ENCODE measurements at places on chromosomes 11 and 22. TPM values are rescaled to one million over a fixed set of nuclear protein-coding genes. Genes with fewer than 3 reads are reported as not detected.

Gene INS
- not detected for total RNA-seq

GRCh38 chr11:22707119-22707899 lies 40.9 kb downstream of the GAS2 start:
- H3K4me3 ChIP-seq: no peak overlapping the region
- H3K27ac ChIP-seq: peak overlapping the region; percentile 11
- no peaks in the 10 kb centered on the region for H3K27me3 ChIP-seq
- no peak for DNase-seq
- peaks cover 3% of the 10 kb centered on the region for H3K36me3 ChIP-seq

Gene OR8A1
- total RNA-seq: not detected

- DNase-seq: no peak
- peaks cover 17% of the 10 kb centered on the region for H3K4me1 ChIP-seq
- peaks cover 32% of the 10 kb centered on the region for H3K27me3 ChIP-seq
- H3K4me3 ChIP-seq: no peak overlapping the region
Measured at GRCh38 chr22:39833610-39834009, 60.0 kb downstream of the ENTHD1 start.

Gene C11orf21
- total RNA-seq: 13.6 TPM

DNA sequence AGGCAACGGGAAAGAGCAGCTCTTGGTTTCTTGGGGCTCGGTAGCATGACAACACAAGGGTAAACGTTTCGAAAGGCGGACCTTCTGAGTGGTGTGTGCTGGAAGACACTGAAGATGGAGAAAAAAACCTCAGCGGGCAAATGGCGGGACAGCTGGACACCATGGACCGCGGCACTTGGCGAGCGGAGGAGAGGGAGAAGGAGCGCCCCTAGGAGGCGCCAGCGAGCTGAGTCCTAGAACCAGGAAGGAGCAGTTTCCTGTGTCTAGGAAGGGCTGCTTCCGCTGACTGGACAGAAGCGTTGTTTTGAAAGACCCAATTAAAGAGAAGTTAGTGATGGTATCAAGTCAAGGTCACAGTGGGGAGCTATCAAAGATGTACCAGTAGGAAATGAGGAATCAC lies 44.0 kb upstream of the OPCML start:
- no peaks in the 10 kb centered on the region for H3K4me1 ChIP-seq
- peak overlapping the region; percentile 41 for H3K4me3 ChIP-seq
- H3K36me3 ChIP-seq: no peaks in the 10 kb centered on the region
- H3K27ac ChIP-seq: no peak overlapping the region
- peak; percentile 2 for DNase-seq

- no peak overlapping the region for H3K27ac ChIP-seq
- DNase-seq: no peak
- no peaks in the 10 kb centered on the region for H3K4me1 ChIP-seq
- H3K36me3 ChIP-seq: no peaks in the 10 kb centered on the region
- no peak overlapping the region for H3K4me3 ChIP-seq
Measured at GRCh38 chr11:115981814-115982471, 477.7 kb upstream of the CADM1 start.

Gene PGA5
- total RNA-seq: not detected

Gene OR2D3
- not detected for total RNA-seq

DNA sequence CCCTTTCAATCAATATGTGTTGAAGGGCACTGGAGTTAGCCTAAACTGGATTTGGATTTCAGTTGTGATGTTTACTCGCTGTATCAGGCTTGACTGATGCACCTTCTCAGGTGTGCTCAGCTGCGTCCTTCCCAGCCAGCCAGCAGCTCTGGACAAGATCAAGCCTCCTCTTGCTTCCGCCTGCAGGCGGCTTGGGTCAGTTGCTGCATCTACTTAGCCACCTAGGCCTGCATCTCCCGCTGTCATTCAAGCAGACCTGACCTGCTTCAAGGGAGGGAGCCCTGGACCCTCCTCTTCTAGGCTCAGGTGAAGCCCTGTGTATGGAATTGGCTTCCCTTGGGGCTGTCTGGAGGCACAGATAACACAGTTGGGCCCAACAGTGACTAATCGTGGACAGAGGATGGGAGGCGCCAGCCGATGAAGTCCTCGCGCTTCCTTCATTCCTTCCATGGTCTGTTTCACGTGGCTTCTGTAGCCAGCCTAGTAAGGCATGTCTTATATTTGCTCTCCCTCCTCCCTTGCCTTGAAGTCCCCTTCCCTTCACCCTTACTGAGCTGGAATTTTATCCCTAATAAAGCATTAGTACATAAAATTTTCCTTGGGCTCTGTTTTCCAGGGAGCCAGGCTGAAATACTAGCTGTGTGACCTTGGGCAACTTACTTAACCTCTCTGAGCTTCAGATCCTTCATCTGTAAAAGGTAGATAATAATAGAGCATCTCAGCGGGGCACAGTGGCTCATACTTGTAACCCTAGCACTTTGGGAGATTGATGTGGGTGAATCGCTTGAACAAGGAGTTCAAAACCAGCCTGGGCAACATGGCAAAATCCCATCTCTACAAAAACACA lies 2.1 kb upstream of the LHFPL7 start:
- no peak overlapping the region for H3K27ac ChIP-seq
- peaks cover 12% of the 10 kb centered on the region for H3K4me1 ChIP-seq
- no peaks in the 10 kb centered on the region for H3K36me3 ChIP-seq
- no peak for DNase-seq
- no peak overlapping the region for H3K4me3 ChIP-seq

GRCh38 chr11:124876818-124877630 lies 11.8 kb downstream of the ROBO3 start:
- peak overlapping the region; percentile 45 for H3K27ac ChIP-seq
- no peaks in the 10 kb centered on the region for H3K36me3 ChIP-seq
- H3K4me3 ChIP-seq: peak overlapping the region; percentile 87
- H3K4me1 ChIP-seq: peaks cover 19% of the 10 kb centered on the region

Gene OR52H1
- total RNA-seq: not detected

- DNase-seq: no peak
- H3K4me1 ChIP-seq: peaks cover 68% of the 10 kb centered on the region
Measured at GRCh38 chr22:23234409-23235161, 54.3 kb downstream of the BCR start.

DNA sequence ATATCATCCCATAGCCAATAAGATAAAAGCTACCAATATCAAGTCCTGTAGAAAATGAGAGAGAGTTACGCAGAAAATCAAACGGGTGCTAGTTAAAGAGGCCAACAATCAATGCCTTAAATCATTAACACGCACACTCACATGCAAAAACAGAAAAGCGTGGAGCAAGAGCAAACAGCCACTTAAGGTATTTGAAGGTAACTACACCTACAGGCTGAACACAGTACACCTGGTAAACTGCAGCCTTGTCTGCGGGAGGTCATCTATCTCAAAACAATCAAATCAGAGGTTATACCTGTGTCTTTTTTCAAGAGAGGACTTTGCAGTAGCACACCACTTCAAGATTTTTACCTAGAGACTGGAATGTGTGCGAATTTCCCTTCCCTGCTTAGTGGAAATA lies 23.6 kb downstream of the SLC35F2 start:
- no peaks in the 10 kb centered on the region for H3K27me3 ChIP-seq
- peaks cover 14% of the 10 kb centered on the region for H3K4me1 ChIP-seq
- no peak overlapping the region for H3K4me3 ChIP-seq
- no peaks in the 10 kb centered on the region for H3K36me3 ChIP-seq
- no peak overlapping the region for H3K27ac ChIP-seq

Gene NADSYN1
- 111 TPM for total RNA-seq

Gene PHLDB1
- 3.8 TPM for total RNA-seq

DNA sequence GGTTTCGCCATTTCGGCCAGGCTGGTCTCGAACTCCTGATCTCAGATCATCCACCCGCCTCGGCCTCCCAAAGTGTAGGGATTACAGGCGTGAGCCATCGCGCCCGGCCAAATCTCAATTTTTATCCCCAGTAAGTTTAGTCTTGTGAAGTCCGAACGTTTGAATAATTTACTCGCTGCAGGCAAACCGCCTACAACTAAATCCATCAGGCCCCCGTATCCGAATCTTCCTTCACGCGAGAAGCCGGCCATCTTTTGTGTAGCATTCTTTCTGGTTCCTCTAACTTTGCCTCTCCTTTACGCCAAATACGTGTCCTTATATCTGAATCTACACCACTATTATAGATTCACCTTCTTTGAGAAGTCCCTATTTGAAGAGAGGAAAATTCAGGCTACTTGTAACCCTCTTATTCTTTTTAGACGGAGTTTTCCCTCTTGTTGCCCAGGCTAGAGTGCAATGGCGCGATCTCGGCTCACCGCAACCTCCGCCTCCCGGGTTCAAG lies 581 bp upstream of the EIF3L start:
- peak; percentile 37 for DNase-seq
- H3K4me3 ChIP-seq: peak overlapping the region; percentile 99
- H3K4me1 ChIP-seq: peaks cover 65% of the 10 kb centered on the region
- H3K36me3 ChIP-seq: peaks cover 9% of the 10 kb centered on the region
- H3K27ac ChIP-seq: peak overlapping the region; percentile 98

DNA sequence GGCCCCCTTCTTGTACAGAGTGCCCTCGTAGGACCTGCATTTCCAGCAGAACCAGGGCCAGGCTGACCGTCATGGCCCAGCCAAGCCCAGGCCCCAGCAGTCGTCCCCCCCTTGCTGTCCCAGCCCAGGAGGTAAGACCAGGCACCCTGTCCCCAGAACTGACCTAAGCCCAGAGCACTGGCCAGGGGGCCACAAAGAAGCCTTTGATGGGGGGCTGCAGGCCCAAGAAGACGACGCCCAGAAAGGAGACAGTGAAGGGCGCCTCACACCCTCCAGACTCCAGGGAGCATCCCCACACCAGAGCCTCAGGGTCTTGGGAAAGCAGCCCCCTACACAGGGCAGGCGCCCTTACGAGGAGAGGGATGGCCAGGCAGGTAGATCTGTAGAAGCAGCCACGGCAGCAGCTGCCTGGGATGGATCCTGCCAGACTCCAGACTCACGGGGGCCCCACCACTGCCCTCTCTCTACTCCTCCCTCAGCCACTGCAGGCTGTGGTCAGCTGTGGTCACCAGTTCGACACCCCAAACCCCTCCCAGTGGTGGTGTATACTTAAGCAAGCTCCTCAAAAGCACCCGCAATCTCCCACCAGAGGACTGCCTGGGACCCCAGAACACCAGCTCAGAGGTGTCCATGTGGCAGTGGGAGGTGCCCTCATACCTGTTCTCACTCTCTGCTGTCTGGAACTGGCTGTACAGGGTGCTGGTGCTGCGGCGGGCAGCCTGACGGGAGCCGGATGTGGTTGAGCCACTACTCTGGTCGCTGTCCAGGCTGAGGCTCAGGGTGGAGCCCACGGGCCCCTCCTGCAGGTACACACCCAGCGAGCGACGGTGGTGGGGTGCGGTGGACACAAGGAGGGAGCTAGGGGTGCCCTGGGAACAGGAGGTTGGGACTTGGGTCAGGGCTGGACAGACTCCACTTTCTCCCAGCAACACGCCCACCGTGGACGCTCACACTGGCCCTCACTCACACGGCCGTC lies 27.0 kb downstream of the SBF1 start:
- DNase-seq: no peak
- H3K27ac ChIP-seq: no peak overlapping the region
- H3K4me3 ChIP-seq: no peak overlapping the region
- peaks cover 3% of the 10 kb centered on the region for H3K36me3 ChIP-seq

Gene CHADL
- total RNA-seq: 0.55 TPM

- H3K4me1 ChIP-seq: peaks cover 38% of the 10 kb centered on the region
- H3K27me3 ChIP-seq: peaks cover 17% of the 10 kb centered on the region
- H3K36me3 ChIP-seq: no peaks in the 10 kb centered on the region
- no peak for DNase-seq
- no peak overlapping the region for H3K27ac ChIP-seq
- H3K4me3 ChIP-seq: peak overlapping the region; percentile 83
Measured at GRCh38 chr11:44725757-44726282, 942 bp upstream of the TSPAN18 start.

Gene TNNT3
- total RNA-seq: 5.6 TPM

GRCh38 chr22:32562401-32562800 lies 87.8 kb downstream of the FBXO7 start:
- H3K36me3 ChIP-seq: no peaks in the 10 kb centered on the region
- no peak overlapping the region for H3K27ac ChIP-seq
- H3K27me3 ChIP-seq: peaks cover 18% of the 10 kb centered on the region
- no peak overlapping the region for H3K4me3 ChIP-seq

DNA sequence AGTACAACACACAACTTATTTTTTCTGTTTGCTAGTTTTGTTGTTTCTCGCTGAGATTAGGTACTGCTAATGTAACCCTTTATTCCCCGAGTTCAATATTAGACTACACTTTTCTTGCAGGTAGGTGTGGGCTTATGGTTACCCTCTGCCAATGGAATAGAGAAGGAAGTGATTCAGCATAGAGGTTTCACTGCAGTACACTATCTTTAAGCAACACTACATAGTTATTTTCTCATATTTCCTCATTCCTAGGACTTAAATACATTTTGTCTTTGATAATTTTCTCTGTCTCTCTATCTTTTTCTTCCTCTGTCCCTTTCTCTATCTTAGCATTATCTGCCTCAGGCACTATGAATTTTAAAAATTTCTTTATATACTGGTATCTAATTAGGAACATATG lies 791.0 kb downstream of the FAM181B start:
- H3K4me1 ChIP-seq: no peaks in the 10 kb centered on the region
- no peak overlapping the region for H3K4me3 ChIP-seq
- DNase-seq: no peak
- H3K36me3 ChIP-seq: no peaks in the 10 kb centered on the region

DNA sequence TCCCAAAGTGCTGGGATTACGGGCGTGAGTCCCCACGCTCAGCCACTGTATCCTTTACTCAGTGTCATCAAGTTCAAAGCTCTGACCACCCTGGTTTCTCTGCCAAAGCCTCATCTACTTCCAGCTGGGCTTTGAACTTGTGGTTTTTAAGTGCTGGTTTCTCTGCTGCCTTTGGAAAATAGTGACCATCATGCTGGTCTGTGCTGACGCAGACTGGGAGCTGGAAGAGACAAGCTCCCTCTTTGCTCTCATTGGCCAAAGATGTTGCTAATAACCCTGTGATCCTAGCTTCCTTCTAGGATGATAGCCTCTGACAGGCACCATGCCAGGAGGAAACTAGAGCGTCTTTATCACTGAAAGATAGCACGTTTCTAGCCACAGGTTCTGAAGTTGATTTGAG lies 62.4 kb downstream of the ALX4 start:
- peaks cover 14% of the 10 kb centered on the region for H3K36me3 ChIP-seq
- no peak overlapping the region for H3K4me3 ChIP-seq
- no peaks in the 10 kb centered on the region for H3K4me1 ChIP-seq
- H3K27ac ChIP-seq: no peak overlapping the region
